Esophagus mucosa (tissue), 1 donor: ENCODE measurements at places on chromosomes 6 and 20. TPM values are rescaled to one million over a fixed set of nuclear protein-coding genes. Genes with fewer than 3 reads are reported as not detected.

TCF21 gene
- 0.72 TPM for total RNA-seq

MUC21 gene
- 721 TPM for total RNA-seq

SYNGAP1 gene
- 7.1 TPM for total RNA-seq

PRR18 gene
- total RNA-seq: 0.04 TPM

ZC3H12D gene
- total RNA-seq: 0.36 TPM

HNF4A gene
- not detected for total RNA-seq

RIMS4 gene
- total RNA-seq: 0.08 TPM

RSPO3 gene
- 1.4 TPM for total RNA-seq

FUT9 gene
- total RNA-seq: not detected

AIF1 gene
- 3.3 TPM for total RNA-seq
